ENCODE measurements at places on chromosomes 16 and 17.

DNA sequence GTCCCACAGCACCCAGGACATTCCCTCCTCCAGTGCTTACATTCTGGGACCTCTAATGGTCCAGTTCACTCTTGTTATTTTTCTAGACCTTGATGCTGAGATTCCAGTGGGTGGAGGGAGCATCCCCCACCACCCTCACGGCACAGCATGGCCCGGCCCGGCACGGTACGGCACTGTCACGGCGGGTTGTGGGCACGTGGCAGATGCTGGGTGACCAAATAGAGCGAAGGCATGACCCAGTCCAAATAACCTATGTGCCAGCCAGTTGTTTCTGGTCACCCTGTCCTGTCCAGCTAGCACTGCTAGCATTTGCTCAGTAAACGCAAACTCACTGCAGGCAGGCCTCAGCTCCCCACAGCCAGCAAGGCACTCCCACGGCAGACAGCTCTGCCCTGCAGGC, 204.7 kb downstream of the ENGASE start:
- DNase-seq: no peak

DNA sequence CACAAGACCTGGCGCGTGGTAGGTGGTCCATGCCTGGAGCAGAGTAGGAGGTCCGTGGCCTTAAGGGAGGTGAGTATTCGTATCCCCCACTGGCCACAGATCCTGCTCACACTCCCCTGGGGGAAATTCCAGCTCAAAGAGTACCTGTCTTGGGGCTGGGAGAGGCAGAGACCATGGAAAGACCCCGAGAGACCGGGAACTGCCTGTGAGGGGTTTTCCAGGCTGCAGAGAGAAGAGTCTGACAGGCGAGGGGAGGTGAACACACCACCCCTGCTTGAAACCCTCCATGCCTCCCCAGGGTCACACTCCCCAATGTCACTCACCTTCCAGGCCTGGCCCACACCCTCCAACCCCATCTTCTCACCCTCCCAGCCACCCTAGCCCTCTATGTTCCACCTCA, 12.6 kb upstream of the SNN start:
- no peak for DNase-seq

DNA sequence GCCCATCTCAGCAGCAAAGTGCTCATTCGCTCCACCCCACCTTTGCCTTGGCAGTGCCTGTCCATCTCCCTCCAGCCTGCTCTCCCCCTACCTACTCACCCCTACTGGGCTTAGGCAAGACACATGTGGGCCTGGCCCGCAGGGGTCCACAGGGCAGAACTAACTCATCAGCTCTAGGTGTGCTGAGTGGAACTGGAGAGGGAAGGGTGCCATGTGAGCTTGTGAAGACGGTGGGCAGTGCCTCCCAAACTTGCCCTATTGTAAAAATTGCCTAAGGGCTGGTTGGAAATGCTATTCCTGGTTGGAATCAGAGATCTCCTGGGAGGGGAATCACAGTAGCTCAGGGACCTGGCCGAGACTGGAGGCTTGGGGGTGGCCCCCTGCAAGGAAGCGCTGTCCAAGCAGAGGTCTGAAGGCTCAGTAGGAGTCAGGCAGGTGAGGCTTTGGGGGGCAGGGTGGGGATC, 29.1 kb upstream of the TNS4 start:
- DNase-seq: no peak

- DNase-seq: no peak
These were observed 254.1 kb upstream of the KCNJ16 start for GRCh38 chr17:69820876-69821473.

DNA sequence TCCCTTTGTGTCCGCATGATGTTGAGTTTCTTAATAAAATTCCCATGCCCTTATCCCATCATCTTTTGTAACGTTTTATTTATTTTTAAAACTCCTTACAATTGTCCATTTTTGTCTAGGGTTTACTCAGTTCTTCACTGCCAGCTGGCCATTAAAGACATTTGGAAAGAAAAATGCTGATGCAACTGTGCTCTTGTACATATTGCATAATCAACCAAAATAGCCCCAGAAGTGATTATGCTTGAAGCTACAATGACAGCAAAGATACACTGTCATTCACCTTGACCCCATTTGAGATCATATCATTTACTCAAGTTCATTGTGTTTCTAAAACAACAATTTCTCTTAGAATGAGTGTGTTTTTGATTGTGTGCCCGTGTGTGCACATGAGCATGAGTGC, 1074.6 kb upstream of the RBFOX1 start:
- DNase-seq: no peak

DNA sequence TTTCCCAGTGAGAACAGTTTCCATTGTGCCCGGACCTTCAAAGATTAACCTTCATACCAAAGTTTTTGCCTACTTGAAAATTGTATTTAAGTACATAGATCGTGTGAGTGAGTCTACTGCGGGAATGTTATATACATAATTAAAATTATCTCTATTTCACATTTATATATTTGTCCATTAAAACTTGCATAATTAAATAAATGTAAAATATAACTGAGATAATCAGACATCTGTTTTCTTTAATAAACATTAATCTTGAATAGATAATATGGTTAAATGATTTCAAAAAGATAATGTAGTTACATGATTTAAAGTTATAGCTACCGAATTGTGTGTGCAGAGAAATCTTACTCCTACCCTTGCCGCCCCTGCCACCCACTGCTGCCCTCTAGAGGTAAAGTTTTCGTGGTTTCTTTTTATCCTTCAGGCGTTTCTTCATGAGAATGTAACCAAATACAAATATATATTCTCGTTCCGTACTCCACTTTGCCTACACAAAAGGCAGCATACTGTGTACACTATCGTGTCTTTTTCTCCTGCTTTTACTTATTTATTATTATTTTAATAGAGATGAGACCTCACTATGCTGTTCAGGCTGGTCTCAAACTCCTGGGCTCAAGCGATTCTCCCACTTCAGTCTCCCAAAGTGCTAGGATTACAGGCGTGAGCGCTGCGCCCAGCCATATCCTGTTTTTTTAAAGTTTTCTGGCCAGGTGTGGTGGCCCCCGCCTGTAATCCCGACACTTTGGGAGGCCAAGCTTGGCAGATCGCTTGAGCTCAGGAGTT, 35.6 kb downstream of the RPA1 start:
- DNase-seq: peak; percentile 8

- DNase-seq: no peak
These were observed 76.2 kb upstream of the CDC42EP4 start for GRCh38 chr17:73387746-73388577.

DNA sequence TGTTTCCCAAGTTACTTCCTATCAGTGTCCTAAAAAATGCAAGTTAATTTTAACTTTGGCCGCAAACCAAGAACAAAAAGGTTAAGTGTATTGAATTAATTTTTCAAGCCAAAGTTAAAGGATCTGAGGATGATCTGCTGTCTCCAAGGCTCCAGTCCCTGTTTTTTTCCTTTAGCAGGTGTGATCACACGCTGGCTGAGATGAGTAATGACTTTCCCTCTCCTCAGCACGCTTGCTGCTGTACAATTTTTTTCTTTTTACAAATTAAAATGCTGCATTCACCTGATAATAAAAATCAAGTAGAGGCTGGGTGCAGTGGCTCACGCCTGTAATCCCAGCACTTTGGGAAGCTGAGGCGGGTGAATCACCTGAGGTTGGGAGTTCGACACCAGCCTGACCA, 3.9 kb upstream of the TNFSF12 start:
- DNase-seq: no peak

DNA sequence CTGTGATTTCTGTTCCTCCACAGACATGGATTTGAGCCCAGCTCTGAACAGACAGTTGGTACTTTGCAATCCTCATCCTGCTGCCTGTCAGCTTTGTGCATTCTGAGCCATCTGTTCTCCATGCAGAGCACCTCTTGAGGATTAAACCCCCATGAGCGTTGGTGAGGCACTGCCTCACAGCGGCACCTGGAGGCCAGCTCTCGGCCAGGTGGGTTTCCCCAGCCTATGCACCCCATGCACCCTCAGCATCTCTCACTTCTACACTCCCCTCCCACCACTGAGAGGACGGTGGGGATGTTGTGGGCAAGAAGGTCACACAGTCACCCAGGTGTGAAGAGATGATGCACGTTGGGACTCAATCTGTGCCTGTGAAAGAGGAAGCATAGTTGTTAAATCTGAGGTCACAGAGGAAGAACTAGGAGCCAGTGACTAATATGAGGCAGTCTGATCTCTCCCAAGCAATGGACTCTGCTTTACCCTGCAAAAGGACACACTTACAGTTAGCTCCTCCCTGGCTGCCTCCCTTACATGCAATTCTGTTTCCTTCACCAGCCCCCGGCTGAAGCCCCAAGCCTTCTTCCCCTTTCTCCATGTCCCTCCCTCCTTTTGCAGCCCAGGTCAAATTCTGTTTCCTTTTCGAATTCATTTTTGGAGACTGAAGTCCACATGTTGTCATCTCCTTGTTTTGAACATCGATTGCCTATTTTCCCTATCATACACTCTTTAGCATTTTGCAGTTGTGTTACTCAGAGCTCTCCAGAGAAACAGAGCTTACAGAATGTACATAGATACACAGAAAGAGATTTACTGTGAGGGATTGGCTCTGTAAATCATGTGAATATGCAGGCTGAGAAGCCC, 58.5 kb downstream of the HS3ST3B1 start:
- DNase-seq: peak; percentile 50

DNA sequence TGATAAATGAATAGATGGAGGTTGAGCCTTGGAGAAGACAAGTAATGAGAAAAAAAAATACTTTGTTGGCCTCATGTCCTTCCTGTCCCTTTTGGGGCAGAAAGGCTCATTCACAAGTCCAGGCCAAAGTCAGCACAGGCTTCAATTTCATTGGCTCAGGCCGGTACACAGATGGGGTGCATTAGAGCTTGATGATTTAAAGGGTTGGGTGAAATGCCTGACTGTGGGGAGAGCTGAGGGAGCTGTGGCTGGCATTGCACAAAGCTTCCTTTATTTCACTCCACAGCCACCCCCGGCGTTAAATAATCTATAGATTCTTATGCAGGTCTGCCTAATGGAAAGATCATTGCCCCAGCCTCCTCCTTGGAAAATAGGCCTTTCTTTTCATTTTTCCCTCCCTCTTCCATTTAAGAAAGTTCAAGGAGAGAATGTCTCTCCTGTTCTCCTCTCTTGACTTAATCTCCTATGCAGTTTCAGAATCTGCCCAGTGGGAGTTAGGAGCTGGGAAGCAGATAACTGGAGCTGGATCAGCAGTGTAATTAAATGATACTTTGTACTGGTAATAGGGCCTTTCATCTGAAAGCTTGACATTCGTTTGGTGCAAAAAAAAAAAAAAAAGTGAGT, 24.4 kb downstream of the YPEL2 start:
- no peak for DNase-seq

DNA sequence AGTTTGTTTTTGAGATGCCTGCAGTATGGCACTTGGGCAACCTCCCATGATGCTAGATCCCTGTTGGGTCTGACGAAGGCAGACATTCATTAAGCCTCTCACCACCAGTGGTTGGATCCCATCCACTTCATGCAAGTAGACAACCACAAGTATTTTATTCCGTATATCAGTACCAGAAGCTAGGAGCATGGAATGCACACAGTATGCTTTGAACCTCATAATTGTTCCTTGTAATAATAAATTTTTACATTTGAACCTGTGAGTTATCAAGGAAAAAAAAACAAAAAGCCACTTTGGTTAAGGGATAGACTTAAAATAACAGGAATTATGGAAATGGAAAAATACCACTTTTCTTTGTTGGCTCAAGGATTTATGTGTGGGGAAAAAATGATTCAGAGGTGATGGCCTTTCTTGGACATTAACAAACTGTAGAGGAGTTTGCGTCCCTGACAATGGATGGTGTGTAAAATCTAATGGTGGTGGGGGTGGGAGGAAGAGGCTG, 107.1 kb upstream of the KCNJ16 start:
- no peak for DNase-seq

GRCh38 chr16:48152226-48152625, 3.6 kb downstream of the ABCC12 start:
- DNase-seq: no peak

GRCh38 chr16:66844009-66844341, 239 bp upstream of the CA7 start:
- no peak for DNase-seq

DNA sequence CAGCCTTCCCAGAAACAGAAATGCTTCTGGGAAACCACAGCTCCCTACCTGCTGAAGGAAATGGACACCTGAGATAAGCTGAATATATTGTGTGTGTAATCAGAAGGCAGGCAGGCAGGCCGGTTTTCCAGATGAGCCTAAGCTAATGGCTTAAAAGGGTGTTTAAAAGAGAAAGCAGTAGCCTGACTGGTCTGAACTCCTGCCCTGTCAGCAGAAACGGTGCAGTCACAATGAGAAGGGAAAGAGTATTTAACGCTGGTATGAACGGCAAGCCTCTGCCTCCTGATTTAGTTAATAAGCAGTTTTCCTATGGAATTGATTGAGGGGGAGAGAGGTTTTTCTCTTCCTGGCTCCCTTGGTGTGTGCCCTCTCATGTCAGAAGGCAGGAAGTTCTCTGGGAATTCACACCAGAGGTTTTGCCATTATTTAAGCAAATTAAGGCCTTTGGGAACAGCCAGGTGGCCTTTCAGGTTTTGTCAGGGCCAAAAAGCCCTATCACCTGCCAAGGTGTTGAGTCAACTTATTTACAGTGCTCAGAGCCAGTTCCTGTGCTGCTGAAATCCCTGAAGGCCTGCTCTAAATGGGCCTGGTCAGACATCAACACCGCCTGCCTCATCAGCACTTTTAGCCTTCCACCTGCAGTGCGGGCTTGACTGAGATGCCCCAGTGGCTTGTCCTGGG, 41.6 kb downstream of the CDH1 start:
- DNase-seq: no peak

DNA sequence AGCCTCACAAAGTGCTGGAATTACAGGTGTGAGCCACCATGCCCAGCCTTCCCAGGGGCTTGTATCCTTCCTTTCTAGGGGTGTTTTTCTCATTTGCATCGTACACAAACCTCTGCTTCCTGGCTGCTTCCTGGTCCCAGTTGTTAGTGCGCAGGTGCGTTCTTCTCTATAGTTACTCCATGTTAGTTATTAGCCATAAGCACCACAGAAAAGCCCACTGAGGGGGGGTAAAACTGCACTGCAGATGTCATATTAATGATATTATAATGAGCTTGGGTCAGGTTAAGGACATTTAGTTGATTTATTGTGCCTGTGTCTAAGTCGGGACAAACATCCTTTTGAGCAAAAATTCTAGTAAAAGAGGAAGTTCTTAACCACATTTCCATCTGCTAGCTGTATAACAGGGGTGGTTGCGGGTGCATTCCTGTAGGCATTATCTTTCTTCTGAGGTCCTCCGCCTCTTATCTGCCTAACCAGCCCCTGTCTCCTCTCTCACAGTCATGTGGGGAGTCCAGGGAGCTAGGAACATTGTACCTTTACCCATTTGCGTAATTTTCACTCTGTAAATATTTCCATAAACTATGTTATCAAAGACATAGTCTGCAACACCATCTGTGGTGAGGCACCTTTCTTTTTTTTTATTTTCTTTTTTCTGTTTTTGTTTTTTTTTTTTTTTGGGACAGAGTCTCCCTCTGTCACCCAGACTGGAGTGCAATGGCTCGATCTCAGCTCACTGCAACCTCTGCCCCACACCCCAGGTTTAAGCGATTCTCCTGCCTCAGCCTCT, 23.6 kb upstream of the ATF7IP2 start:
- DNase-seq: no peak

- DNase-seq: no peak
These were observed 26.1 kb downstream of the LGALS3BP start for GRCh38 chr17:78953356-78954350.

- no peak for DNase-seq
These were observed 60.6 kb downstream of the HLF start for GRCh38 chr17:55325406-55325805.

Data from stimulated activated CD8-positive, alpha-beta memory T cell treated with anti-CD3 and anti-CD28 coated beads, Interleukin-2, amount 100 ng/mL, for 48 hours (primary cell).